ENCODE measurements at places on chromosomes 13 and 19.

GRCh38 chr13:50760751-50761150 lies 82.7 kb downstream of the DLEU7 start:
- no peak for DNase-seq

DNA sequence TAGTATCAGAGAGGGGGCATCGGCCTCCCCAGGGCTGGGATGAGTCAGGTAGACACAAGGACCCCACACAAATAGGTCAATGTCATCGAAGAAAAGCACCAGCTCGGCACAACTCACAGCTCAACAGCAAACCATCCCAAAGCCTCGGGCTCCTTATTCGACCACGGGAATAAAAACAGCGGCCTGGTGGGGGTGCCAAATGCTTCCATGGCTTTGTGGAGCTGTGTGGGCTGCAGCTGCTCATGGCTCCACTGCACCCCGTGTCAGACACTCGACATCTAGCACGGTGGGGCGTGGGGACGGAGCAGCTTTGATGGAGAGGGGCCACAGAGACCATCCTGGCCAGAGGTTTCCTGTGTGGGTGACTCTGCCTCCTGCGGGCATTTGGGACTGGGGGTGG lies 212.5 kb upstream of the SOX1 start:
- DNase-seq: no peak

DNA sequence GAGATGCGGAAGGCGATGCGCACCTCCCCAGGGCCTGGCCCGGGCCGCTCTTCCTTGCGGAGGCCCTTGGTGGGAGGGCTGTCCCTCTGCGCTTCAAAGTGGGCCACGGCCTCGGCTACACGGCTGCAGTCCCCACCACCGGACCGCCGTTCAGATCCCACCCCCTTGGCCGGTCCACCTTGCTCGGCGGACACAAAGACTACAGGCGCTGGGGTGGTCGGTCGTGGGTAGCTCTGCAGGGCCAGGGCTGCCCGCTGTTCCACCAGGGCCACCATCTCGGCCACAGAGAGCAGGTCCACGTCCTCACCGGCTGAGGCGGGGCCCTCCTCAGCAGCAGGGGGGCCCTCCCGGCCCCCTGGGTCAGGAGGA lies 18.0 kb downstream of the FBXO46 start:
- DNase-seq: no peak

DNA sequence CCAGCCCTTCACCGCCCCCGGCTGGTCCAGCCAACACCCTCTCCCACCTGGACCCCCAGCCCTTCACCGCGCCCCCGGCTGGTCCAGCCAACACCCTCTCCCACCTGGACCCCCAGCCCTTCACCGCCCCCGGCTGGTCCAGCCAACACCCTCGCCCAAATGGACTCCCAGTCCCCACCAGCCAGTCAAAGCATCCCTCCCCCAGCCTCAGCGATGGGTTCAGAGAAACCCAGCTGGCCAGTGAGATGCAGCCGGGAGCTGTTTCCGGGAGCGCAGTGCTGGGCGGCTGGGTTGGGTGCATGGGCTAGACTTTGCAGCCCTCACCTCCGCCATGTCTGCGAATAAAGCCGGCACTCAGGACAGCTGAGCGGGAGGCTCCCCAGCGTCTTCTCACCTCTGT lies 6.5 kb upstream of the CDC34 start:
- no peak for DNase-seq

DNA sequence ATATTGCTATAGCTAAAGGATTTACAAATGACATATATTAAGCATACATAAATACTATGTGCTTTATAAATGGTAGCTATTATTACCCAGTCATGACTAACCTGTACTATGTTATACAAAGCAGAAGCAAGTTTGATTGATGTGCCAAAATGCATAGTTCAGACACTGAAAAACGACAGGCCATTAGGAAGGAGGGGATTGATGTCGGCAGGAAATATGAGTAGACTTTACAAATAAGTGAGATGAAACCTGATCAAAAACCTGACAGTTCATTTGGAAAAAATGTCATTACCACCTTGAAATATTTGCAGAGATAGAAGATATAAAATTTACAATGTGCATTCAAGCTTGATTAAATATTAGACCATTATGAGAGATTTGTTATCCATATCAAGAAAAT lies 38.8 kb upstream of the TPP2 start:
- no peak for DNase-seq

DNA sequence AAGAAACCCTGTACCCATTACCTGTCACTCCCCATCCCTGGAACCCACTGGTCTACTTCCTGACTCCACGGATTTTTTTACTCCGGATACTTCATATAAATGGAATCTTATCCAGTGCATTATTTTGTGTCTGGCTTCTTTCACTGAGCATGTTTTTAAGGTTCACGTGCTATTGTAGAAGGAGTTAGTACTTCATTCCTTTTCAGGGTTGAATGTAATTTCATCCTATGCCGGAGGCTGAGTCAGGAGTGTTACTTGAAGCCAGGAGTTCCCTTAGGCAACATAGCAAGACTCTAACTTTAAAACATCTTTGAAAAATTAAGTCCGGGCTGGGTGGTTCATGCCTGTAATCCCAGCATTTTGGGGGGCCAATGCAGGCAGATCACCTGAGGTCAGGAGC lies 17.9 kb upstream of the ELAVL1 start:
- DNase-seq: no peak

GRCh38 chr13:23518231-23518630 lies 52.0 kb upstream of the TNFRSF19 start:
- no peak for DNase-seq
